ENCODE measurements at places on chromosomes 2 and 18. TPM values are rescaled to one million over a fixed set of nuclear protein-coding genes. Genes with fewer than 3 reads are reported as not detected.
A peak's percentile ranks its signal among the peaks of the same experiment; 100 is the strongest.

Gene RGPD4
- total RNA-seq = not detected

DNA sequence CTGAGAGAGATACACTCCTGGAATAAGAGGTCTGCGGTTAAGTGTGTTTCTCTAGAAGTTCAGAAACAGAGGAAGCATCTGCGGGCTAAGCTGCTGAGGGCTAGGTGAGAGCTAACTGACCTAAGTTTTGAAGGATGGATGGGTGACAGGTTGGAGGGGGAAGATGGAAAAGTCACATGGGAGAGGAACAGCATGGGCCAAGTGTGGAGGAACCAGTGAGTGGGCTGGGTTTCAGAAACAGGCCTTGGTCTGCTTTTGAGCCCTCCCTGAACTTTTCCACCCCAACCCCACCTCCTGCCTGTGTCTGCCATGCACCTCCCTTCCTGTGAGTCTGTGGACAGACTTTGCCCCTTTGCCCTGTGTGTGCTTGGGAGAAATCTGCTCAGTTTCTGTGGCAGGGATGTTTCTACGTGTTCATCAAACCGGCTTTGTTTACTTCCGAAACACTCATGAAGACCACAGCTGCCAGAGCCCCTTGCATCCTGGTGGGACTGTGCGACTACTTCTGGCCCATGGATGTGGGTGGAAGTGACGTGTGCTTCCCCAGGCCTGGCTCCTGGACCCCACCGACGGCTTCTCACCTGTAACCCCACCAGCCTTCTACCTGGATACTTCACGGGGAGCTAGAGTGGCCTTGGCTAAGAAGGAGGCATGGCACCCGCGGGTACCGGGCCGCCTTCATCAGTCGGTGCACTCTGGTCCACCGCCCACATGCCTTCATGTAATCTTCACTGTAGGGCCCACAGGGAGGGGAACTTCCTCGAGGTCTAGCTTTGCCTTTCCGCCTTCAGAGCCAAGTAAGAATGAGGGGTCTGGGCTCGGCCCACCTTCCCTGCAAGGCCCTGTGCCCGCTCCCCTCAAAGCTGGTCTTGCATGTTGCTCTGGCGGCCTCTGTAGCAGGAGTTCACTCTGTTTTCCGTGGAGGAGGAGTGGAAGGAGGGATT is 1.4 kb upstream of the HPCAL1 start:
- DNase-seq = no peak

GRCh38 chr2:54570925-54571694 is 115.0 kb downstream of the SPTBN1 start:
- peak; percentile 95 for DNase-seq

- no peak for DNase-seq
Measured at GRCh38 chr18:63073481-63073880, 246.1 kb downstream of the BCL2 start.

GRCh38 chr2:241391892-241392665 is 36.0 kb downstream of the FARP2 start:
- DNase-seq = peak; percentile 55

- no peak for DNase-seq
Measured at GRCh38 chr2:176193048-176193447, 4.6 kb downstream of the HOXD1 start.

GRCh38 chr2:33059471-33060156 is 112.9 kb downstream of the LTBP1 start:
- DNase-seq = no peak

- DNase-seq = peak; percentile 94
Measured at GRCh38 chr2:120914839-120915521, 179.3 kb downstream of the GLI2 start.

DNA sequence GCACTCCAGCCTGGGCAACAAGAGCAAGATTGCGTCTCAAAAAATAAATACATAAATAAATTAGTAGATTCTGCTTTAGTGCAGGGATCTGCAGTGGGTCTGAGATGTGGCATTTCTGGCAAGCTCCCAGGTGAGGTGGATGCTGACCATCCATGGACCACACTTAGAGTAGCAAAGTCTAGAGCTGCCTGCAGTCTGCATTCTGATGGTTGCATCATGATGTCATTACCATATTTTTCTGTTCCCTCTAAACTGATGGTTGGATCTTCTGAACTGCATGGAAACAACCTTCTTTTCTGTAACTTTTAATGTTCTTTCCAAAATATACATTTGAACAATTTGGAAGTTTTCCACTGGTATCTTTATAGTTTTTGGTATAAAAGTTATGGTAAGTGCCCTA is 42.9 kb downstream of the MYL12B start:
- no peak for DNase-seq

GRCh38 chr2:173578404-173579107 is 223.9 kb downstream of the CDCA7 start:
- DNase-seq = peak; percentile 29

Gene HADHB
- 110 TPM for total RNA-seq

DNA sequence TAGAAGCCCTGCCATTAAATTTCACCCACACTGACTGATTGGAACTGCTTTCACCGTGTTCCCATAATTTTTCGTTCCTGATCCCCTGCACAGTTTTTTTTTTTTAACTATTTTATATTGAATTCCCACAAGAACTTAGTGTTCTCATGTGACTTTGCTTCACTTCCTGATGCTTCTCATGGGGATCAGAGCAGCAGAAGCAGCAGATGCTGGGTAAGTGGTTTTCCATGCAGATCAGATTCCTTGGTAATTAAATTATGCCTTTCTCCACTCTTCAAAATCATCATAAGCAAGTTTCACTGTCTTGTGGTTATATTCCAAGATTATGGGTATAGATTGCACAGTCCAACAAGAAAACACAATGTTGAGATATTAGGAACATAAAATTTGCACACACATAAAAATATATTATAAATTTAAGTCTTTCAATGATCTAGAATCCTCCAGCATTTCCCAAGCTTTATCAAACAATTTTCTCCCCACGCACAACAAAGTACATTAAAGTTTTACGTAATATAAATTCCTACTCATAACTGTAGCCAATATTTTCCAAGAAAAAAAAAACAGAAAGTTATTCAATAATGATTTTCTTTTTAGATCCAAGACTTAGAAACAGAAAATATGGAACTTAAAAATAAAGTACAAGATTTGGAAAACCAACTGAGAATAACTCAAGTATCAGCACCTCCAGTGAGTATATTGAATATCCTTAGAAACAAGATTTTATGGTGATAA is 277.9 kb downstream of the GULP1 start:
- no peak for DNase-seq
